Activated CD4-positive, alpha-beta T cell treated with anti-CD3 and anti-CD28 coated beads, Interleukin-10, Interleukin-2, amounts not matched to agents 100 ng/mL and 50 ng/mL, durations not matched to agents 16 hours and 8 hours (primary cell): ENCODE measurements at places on chromosomes 1 and 21.

- DNase-seq = no peak
These were observed 179.2 kb upstream of the FMN2 start for GRCh38 chr1:239912471-239912870.

GRCh38 chr1:212745303-212745702, 45.7 kb upstream of the BATF3 start:
- DNase-seq = no peak

DNA sequence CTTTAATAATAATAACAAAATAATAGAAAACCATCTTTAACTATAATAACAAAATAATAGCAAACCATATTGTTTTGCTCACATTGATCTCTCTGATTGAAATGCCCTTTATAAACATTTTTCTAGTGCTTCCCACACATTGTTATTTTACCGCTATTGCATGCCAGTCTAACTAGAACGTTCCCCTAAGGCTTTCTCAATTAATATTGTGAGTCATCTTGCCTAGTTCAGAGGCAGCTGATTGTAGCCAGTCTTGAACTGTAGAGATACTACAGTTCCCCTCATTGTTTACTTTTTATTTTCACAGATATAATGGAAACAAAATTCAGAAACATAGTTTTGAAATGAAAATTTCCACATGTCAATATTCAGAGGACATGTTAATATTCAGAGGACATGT, 192.3 kb upstream of the ADGRL4 start:
- no peak for DNase-seq

DNA sequence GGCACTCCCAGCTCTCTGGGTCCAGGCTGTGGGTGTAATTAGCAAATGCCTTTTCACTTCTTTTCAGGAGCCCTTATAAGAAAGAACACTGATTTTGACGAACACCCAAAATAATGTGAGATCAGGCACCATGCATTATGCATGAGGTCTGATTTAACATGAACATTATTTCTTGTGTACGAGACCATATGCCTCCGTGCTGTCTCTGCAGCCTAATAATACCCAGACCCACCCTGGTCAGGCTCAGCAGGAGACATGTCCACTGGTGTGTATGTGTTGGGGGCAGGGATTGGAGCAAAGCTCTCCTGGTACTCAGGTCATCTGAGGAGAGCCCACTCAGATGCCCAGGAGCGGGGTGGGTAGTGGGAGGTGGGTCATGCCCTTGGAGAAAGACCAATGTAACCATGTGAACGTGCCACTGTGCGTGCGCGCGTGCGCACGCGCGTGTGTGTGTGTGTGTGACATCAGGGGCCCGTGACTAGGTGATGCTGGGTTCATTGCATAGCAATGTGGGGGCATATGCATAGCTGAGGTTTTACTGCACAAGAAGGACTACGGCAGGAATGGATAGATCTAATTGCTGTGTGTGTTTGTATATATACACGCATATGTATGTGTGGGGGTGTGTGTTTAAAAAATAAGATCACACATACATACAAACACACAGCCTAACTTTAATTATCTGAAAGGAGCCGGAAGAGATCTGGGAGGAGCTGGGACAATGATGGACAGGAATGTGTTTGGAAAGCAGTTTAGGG, 7.1 kb downstream of the POU3F1 start:
- no peak for DNase-seq

- DNase-seq = no peak
These were observed 134.1 kb upstream of the RAB4A start for GRCh38 chr1:229136822-229137221.

GRCh38 chr21:21163904-21164303, 165.7 kb downstream of the NCAM2 start:
- DNase-seq = peak; percentile 48

DNA sequence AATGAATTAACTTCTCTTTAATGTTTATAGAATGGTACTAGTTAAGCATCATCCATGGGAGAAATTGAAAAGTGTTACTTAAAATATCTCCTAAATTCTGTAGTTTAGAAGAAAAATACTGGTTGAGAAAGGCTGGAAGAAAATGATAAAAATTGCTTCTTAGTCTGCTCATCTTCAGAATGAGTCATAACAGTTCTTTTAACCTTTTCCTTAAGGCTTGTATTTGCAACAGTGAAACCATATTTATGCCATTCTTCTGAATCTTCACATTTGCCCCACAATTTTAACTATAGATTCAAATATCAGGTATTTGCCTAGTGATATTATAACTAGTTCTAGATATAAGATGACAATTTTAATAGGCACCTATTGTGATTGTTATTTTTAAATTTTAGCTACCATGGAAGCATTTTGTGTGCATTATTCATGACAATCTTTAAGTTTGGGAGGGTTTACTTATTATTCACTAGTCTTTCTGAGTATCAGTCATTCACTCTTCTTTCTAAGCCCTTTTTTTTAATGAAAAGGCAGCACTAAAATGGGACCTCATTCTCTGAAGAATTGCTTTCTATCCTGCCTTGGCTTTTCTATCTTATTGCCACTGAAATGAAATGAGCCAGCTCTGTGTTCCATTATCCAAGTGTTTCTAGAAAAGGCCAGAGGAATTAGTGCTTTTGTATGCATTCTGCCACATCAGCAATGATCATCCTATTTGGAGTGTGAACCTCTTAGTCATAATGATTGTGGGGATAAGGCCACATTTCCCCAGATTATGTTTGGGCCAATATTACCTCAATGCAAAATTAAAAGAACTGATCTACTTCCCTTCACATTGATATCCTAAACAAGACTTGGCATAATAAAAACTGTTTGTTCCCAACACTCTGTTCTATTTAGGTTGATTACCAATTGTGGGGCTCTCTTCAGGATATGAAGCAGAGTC, 58.4 kb downstream of the SAMSN1 start:
- DNase-seq = peak; percentile 61

DNA sequence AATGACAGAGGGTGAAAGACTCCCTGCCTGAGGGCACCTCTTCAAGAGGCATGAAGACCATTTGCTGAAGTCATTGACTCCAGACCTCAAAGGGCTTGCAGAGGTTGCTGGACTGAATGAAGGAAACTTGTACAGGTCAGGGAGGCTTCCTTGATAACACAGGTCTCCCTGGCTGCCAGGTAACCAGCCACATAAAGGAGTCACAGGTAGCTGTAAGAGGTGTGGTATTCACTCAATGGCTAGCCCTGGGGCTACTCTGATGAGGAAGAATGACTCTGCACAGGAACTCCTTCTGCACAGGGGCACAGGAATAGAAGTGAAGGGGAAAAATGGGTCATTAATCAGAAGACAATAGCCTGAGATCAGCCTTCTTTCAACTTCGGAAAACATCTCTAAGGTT, 187.5 kb downstream of the LMX1A start:
- no peak for DNase-seq

- no peak for DNase-seq
These were observed 9.0 kb upstream of the ELOVL1 start for GRCh38 chr1:43376723-43377235.
